Motor neuron (in vitro differentiated cells): ENCODE measurements at places on chromosomes 16 and 17.

- ATAC-seq: no peak
These were observed 167.5 kb downstream of the PRKCA start for GRCh38 chr17:66469890-66470289.

- peak; percentile 65 for ATAC-seq
These were observed 572 bp downstream of the FAM171A2 start for GRCh38 chr17:44362949-44363612.

GRCh38 chr17:40579471-40579870 is 14.2 kb upstream of the CCR7 start:
- no peak for ATAC-seq

DNA sequence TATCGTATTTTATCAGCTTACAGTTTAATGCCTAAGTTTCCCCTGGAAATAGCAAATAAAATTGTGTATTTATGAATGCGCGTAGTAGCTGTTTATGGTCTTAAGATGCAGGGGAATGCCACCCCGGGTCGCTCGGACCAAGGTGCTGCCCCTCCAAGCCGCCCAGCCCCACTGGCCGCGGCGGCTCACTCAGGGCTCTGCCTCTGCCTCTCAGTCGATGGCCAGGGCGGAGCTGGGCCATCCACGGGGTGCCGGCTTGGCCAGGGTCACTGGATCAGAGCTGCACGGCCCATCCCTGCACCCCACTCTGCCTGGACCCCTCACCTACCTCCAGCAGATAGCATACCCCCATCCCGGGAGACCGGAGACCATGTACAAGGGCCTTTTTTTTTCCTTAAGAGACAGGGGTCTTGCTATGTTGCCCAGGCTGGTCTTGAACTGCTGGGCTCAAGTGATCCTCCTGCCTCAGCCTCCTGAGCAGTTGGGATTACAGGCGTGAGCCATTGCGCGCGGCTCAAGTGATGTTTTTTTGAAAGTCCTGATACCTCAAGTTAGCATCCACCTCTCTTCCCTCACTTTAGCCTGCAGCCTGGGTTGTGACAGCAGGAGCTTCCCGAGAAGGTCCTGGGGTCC is 11.0 kb downstream of the PRSS27 start:
- no peak for ATAC-seq

DNA sequence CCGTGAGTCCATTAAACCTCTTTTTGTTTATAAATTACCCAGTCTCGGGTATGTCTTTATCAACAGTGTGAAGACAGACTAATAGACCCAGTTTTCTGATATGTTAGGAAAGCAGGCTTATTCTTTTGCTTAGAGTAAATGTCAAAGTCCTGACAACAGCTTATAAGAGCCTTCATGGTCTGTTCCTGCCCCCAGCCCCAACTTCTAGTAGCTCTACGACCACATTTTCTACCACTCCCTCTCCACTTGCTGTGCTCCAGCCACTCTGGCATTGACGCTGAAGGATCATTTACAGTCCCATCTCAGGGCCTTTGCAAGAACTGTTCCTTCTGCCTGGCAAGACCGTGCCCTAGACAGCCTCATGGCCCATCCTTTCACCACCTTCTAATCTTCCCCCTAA is 104.6 kb upstream of the GPR139 start:
- no peak for ATAC-seq

DNA sequence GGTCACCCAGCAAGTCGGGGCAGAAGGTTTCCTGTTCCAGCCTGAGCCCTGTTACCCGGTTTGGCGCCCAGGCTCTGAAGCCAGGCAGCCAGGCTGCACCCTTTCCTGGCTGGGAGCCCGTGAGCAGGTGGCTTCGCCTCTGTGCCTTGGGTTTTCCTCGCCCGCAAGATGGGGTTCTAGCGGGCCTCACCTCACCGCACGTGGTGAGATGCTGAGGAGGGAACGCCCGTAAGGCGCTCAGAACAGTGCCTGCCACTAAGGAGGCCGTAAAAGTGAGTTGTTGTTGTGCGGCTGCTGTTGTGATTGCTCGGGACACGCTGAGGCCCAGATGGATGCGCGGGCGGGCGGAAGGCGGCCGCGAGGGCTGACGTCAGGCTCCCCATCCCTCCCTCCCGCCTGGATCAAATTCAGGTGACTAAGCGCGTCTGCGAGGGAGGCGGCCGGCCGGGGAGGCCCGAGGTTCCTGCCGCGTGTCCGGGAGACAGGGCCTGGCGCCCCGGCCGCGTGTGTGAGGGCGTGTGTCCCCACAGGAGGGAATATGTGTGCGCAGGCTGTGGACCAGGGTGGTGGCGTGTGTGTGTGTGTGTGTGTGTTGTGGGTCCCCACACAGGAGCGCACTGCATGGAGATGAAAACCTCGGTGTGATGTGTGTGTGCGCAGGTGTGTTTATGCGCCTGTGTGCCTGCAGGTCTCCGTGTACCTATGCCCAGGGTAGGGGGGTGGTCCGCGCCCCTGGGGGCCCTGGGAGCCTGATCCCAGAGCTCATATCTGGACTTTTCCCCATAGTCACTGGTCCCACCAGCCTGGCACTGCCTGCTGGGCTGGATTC is 4.3 kb downstream of the CAMKK1 start:
- ATAC-seq: peak; percentile 41

- ATAC-seq: no peak
These were observed 139.4 kb upstream of the ERCC4 start for GRCh38 chr16:13780406-13781168.
